Stimulated activated CD8-positive, alpha-beta memory T cell treated with anti-CD3 and anti-CD28 coated beads, Interleukin-4, amount 100 ng/mL, for 48 hours (primary cell): ENCODE measurements at places on chromosomes 16 and 17.
A peak's percentile ranks its signal among the peaks of the same experiment; 100 is the strongest.

DNA sequence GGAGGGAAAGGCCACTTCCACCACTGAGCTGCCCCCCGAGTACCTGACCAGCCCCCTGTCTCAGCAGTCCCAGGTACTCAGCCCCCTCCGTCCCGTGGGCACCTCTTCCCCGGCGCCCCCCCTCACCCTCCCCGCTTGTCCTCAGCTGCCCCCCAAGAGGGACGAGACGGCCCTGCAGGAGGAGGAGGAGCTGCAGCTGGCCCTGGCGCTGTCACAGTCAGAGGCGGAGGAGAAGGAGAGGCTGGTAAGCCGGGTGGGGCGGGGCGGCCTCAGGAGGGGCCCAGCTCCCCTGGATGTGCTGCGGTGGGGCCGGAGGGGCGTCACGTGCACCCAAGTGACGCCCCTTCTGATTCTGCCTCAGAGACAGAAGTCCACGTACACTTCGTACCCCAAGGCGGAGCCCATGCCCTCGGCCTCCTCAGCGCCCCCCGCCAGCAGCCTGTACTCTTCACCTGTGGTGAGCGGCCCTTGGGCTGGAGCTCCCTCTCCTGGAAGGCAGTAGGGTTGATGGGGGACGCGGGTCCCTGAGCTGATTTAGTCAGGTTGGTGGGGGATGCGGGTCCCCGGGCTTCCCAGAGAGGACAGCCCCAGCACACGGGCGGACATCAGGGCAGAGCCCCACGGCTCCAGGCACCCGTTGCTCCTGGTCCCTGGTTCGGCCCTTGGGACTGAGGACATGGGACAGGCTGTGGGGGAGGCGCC is 9.5 kb upstream of the MRPL12 start:
- DNase-seq = no peak

GRCh38 chr16:61148930-61149329 is 887.3 kb downstream of the CDH8 start:
- no peak for DNase-seq

GRCh38 chr16:50909831-50910735 is 168.2 kb downstream of the CYLD start:
- no peak for DNase-seq

DNA sequence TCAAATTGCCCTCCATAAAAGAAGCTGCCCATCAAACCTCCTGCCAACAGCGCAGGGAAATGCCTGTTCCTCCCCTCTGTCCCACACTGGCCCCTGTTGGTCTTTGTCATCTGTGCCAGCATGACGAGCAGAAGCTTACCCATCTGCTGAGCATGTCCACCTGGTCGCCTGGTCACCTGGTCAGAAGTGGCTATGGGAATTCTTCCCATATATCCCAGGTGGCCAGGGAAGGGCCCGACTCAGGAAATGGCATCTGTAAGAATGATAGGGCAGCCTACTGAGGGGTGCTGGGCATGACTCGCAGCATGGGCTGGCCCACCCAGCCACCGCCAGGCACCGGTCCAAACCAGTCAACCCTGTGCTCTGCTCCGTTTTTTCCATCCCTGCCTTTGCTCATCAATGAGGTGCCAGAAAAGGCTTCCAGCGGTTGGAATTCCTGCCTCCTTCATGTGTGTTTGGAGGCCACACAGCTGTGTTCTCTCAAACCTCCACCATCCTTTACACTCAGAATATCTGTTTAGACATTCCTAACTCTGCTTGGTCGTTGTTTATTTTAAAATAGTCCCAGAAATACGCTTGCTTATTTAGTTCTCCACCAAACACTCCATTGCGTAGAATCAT is 145.2 kb downstream of the CLEC16A start:
- DNase-seq = no peak

DNA sequence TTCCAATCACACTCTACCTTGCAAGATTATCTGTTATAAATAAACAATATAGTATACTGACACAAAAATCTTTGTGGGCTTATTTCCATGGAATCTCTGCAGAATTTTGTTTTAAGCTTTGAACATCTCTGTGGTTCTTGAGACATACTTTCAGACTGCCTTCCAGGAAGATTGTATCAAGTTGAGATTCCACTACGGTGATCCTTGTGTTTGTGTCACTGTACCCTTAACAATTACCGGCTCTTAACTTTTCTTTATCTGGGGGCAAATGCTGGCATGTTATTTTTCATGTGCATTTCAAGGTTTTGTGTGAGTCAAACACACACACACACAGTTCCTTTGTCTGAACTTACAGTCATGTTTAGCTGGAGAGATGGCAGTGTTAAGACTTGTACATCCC is 472.7 kb upstream of the HSBP1 start:
- DNase-seq = no peak

DNA sequence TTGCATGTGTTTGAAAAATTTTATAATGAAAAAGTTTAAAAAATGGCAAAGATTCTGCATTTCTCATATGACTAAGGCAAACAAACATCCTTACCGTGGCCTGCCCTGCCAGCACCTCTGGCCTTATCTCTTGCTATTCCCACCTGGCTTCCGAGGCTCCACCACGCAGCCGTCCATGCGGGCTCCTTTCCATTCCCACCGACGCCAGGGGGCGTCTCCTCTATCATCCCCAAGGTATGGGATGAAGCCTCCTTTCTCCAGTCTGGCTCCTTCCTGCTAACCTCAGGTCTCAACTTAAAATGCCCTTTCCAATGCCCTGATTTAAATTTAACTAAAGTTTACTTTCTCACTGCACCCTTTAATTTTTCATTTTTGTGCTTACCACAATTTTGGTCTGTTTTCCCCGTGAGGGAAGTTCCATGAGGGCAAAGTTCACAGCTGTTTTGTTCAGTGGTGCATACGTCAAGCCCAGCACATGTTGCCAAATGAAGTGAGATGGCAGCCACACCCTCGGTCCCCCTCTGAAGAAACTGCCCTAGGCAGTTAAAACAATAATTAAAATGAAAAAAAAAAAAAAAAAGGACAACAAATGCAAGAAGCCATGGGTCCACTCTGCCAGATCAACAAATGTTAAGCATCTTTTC is 13.3 kb upstream of the SDK2 start:
- DNase-seq = peak; percentile 46

DNA sequence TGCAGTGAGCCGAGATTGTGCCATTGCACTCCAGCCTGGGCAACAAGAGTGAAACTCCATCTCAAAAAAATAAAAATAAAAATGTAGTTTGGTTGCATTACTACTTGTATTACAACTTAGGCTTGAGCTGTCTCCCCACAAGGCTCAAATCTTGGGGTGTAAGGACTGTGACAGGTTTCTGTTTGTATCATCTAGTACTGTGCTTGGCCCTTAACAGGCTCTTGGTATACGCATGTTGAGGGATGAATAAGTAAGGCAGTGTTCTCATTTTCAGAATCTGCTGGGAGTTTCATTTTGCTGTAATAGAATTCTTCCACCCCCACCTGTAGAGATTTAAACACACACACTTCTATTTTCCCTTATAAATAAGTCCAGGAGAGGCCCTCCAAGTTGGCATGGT is 289.4 kb upstream of the EEF2KMT start:
- no peak for DNase-seq
